Stimulated activated CD4-positive, alpha-beta T cell treated with anti-CD3 and anti-CD28 coated beads, Interleukin-4, amount 100 ng/mL, for 48 hours (primary cell): ENCODE measurements at places on chromosomes 5 and 9.

GRCh38 chr5:42756606-42757601 is at the start of gene CCDC152:
CCDC152 (plus strand) TSS chr5:42756818; CDS start chr5:42759122, 2,304 bp downstream.
- peak; percentile 46 for DNase-seq

DNA sequence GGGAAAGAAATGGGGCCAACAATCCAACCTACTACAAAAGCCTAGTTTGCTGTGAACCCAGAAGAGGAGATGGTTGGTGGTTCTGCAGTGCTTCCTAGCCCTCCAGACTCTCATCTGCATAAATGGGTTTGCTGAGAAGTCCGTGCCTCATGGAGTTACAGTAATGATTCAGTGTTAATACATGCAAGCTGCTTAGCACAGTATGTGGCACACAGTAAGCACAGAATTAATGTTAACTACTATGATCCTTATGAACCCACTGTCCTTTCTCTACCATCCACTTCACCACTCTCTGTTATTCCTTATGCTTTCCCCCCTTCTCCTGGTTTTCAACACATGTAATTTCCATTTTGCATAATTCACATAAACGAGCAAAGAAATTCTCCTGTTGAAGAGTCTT is 100.0 kb downstream of the ACTBL2 start:
- DNase-seq = no peak

DNA sequence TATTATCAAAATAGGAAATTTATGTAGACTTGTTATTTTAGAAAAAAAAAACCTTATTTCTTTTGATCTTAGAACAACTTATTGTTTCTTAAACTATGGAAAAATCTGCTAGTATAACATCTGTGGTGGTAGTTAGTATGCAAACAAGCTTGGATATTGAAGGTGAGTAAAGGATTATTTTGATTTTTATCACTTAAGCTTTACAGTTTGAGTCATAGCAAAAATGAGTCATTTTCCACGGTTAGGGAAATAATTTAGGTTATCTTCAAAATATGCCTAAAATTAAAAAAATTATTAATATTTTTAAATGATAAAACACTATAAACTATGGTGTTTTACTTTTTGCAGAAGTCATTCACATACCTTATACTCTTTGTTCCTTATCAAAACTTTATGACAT is 107.2 kb upstream of the DHFR start:
- no peak for DNase-seq

- DNase-seq = no peak
These were observed 76.8 kb downstream of the TRIO start for GRCh38 chr5:14219800-14220512.

DNA sequence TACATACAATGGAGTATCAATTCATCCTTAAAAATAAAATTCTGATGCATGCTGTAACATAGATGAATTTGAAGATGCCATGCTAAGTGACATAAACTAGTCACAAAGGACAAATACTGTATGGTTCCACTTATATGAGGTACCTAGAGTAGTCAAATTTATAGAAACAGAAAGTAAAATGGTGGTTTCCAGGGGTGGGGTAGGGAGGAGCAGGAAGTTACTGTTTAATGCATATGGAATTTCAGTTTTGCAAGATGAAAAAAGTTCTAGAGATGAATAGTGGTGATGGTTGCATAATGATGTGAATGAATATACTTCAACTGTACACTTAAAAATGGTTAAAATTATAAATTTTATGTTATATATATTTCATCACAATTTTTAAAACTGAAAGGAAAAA is 57.3 kb upstream of the FNIP1 start:
- no peak for DNase-seq

- no peak for DNase-seq
These were observed 574.7 kb downstream of the TLE4 start for GRCh38 chr9:80146466-80146865.

- no peak for DNase-seq
These were observed 77.0 kb downstream of the GALNT10 start for GRCh38 chr5:154267516-154267915.

GRCh38 chr5:62065050-62065449 is 241.0 kb upstream of the KIF2A start:
- DNase-seq = no peak

DNA sequence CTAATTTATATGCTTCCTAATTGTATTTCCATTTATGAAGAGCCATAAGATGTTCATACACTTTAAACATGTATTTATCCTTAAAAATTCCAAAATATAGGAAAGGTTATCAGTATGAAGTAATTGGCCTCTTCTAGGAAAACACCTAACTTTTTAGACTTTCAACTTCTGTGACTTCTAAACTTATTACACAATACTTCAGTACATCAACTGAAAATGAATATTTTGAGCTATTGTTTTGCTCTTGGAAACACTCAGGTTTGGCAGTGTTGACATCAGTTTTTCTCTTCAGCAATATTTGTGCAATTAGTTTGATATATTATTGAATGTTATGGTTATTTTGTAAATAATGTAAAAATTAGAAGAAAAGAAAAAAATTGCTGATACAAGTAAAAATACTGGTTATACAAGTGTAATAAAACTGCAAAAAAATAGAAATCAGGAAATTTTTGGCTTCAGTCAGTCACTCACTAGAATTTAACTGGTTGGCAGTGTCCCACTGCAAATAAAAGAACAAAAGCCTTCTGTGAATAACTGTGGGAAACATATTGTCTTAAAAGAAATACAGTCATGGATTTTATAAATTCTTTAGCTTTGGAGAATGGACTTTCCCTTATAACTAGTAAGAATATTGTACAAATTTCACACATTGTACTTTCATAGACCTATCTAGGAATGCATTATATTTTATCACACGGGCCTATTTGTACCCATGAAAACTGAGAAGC is 635.9 kb downstream of the TLE1 start:
- no peak for DNase-seq

GRCh38 chr5:123208668-123209501 is 119.8 kb downstream of the PRDM6 start:
- no peak for DNase-seq

DNA sequence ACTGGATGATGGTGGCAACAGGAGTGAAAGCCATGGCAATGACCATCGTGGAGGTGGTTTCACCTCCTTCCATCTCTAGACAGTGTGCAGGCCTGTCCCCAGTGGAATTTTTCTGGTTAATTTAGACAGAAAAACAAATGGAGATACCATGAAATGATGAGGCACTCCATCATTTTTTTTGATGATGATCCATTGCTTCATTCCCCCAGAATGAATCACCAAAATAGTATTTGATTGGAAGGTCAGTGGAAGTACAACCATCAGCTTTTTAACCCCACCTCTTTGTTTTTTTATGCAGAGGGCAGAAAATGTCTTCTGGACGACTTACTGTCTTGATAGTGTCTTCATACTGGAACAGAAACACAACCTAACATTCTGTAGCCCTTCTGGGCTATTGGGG is 42.6 kb upstream of the ADRA1B start:
- DNase-seq = no peak

- DNase-seq = no peak
These were observed 5.6 kb downstream of the ZNF462 start for GRCh38 chr9:106868565-106868964.

DNA sequence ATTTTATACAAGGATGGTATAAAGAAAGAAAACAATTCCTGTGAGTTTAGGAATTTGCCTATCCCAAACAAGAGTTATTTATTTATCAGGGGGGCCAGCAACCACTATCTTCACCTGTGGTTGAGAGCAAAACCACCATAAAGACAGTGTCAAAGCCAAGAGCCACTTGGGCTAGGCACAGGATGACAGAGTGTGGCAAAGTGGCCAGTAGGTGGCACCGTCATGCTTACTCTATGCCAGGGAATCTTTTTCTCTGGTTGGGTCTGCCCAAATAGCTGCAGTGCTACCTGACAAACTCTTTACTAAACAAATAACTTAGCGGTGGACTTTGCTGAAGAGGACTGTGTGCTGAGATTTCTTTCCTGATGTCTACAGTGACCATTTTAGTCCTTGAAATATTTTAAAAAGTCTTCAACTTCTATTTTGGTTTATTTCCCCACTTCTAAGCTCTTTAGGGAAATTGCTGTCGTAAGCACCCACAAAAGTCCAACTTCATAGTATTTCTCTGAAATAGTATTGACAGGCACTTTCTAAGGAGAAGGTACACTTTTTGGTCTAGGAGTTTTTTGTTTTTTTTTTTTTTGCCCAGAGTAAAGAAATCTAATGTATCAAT is 285.0 kb downstream of the RFX3 start:
- DNase-seq = peak; percentile 61

- DNase-seq = no peak
These were observed 78.4 kb downstream of the VAV2 start for GRCh38 chr9:133913571-133914369.

DNA sequence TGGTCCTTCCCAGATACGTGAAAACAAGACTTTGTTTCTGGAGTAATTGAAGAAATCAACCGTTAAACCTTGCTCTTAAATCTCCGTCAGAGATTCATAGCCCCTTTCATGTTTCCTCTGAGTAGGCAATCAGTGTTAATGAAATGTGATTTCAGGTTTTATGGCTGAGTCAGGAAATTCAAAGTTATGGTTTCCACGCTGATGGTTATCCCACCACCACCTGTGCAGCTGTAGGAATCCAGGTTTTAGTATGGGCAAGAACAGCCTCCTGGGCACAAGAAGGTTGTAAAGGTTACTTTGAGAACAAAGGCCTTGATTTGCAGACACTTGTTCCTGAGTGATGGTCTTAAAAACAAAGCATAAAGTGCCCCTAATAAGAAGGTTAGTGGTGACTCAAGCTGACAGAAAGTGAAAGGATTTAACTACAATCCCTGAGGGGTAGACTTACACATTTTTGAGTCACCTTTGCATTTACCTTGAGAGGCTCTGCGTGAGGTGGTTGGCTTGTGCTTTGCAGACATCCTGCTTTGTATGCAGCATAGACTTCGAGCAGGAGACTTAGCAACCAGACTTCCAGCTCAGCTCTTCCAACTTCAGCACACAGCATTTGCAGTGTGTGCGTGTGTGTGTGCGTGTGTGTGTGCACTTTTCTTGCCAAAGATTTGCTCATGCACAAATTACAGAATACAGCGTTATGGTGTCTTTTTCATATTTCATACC is 159.6 kb downstream of the TLE4 start:
- no peak for DNase-seq

- no peak for DNase-seq
These were observed 63.2 kb downstream of the MEGF10 start for GRCh38 chr5:127353796-127354195.

DNA sequence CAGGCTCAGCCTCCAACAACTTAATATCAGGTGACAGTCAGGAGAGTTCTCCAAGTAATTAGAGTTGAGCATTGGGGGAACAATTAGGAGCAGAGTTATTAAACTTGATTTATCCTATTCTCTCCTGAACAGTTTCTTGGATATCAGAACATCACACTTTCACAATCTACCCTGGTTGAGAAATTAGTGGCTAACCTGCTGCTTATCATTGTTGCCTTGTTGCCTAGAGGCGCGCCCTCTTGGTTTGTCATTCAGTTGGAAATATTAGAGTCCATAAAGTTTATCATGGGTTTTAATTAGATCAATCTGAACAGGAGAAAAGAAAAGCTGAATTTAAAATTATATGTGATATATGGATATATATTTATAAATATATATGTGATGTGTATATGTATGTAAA is 291.1 kb downstream of the CCDC171 start:
- DNase-seq = no peak

GRCh38 chr5:41065691-41066335 is 5.3 kb downstream of the MROH2B start:
- no peak for DNase-seq

GRCh38 chr5:142777850-142778249 is 7.7 kb downstream of the ARHGAP26 start:
- DNase-seq = no peak

GRCh38 chr5:26894719-26895263 is 143.6 kb downstream of the CDH9 start:
- no peak for DNase-seq

DNA sequence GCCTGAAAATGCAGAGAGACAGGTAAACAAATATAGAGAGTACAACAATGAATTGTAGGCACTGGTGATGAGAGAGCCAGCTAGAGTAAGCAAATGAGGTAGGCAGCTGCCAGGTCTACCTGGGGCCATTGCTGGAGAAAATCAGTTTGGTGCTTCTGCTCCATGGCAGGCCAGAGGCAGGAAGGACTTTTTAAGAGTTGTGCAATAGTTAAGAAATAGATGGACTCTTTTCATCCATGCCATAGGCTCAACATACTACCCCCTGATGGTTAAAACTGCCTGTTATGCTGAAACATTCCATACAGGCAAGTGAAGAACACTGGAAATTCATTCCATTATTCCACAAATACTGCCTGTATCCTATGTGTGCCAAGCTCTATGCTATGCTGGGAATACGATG is 86.5 kb upstream of the CCDC112 start:
- no peak for DNase-seq

- DNase-seq = no peak
These were observed 4.1 kb downstream of the SAPCD2 start for GRCh38 chr9:137066096-137066861.

- no peak for DNase-seq
These were observed 26.6 kb downstream of the AK3 start for GRCh38 chr9:4714266-4715016.

GRCh38 chr9:98607152-98607551 is 101.6 kb downstream of the GABBR2 start:
- DNase-seq = no peak

DNA sequence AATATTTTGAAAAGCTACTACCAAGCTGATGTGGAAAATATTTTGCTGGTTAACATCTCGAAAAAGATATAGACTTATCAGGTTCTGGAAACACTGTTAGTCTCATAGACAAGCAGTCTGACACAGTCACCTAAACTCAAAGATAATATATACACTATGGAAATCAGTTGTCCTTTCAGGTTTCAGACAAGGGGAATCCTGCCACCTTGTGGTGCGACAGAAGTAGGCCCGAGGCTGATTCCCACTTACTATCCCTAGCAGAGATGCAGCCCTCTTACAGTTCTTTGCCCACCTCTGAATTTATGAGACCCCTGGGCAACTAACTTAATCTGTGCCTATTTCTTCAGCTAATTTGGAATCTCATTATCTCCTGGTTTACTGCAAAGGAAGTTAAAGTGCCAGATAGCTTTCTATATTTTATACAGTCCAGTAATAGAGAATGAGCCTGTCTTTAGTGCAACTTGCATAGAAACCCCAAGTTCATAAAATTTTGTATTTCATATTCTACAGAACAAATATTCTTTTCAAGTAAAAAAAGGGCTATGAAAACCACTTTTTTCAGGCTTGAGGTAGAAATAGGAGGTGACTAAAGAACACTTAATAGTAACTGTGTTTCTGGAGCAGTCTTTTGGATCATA is 16.9 kb downstream of the RAD1 start:
- peak; percentile 35 for DNase-seq
